ENCODE measurements at places on chromosomes 4 and X.

DNA sequence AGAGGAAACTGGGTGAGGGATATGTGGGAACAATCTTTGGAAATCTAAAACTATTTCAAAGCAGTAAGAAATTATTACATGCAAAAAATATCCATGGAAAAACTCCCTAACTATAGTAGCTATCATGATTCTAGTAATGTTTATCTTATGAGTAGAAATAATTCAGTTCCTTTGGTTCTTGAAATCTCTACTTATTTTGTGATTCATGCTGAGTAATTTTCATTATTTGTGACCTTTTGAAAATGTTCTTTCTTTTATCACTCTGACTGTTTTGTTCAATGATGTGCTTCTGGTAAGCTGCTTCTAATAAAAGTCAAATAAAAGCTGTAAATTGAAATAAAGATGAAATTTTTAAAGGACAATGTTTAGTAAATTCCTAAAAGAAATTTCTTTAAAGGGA, 40.4 kb upstream of the MAGEB10 start:
- DNase-seq, result no peak

DNA sequence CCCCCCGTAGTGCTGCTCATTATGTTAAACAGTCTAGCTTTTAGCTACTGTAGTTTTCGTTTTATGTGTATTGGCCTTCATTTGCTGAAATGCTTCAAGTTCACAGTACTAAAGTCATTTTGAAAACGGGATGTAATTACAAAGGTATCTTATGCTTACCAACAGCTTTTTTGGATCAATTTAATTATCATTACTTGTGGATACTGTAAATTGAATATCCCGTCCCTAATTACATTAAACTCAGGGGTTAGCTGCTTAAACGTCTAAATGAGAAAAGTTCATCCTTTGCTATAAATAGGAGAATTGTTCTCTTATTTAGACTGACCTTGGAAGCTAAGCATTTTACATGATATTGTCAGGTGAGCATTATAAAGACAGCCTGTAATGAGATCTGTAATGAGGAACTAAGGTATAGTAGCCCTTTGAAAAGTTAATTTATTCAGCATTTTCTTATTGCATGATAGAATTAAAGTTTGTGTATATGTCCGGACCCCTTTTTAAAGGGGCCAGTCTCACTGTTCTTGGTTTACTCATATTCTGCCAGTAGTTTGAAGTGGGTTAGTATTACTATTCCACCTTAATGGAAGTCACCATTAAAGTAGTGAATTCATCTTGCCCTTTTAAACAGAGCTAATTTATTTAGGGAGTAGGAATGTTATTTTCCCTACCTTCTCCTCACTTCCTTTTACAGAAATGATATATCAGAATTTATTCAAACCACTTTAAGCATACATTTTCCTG, 252.6 kb downstream of the TENM3 start:
- no peak for DNase-seq

- DNase-seq, result no peak
These were observed 662.0 kb upstream of the FRG1 start for GRCh38 chr4:189278597-189279165.

DNA sequence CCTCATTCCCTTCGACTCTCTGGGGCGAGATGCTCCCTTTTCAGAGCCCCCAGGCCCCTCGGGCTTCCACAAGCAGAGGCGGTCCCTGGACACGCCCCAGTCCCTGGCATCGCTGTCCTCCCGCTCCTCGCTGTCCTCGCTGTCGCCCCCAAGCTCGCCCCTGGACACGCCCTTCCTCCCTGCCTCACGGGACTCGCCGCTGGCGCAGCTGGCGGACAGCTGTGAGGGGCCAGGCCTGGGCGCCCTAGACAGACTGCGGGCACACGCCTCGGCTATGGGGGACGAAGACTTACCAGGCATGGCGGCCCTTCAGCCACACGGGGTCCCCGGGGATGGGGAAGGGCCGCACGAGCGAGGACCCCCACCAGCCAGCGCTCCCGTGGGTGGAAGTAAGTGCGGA, 39.5 kb upstream of the CLCN4 start:
- no peak for DNase-seq

DNA sequence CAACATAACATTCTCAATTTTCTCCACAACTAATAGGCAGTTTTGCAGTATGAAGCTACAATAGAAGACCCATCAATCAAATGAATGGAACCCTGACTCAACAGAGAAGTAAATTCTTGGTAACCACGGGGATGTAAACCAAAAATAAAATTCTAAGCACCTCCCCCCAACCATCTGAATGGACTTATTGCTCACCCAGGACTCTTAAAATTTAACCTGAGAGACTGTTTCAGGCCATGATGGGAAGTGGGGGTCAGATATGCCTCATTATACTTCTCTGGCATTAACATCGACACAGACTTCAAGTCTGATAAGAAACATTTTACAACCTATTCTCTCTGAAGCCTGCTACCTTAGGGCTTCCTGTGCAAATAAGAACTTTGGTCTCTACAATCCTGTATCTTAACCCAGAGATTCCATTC, 620.9 kb downstream of the TLL1 start:
- no peak for DNase-seq

- no peak for DNase-seq
These were observed 365.1 kb downstream of the AFF2 start for GRCh38 chrX:148865277-148866210.

DNA sequence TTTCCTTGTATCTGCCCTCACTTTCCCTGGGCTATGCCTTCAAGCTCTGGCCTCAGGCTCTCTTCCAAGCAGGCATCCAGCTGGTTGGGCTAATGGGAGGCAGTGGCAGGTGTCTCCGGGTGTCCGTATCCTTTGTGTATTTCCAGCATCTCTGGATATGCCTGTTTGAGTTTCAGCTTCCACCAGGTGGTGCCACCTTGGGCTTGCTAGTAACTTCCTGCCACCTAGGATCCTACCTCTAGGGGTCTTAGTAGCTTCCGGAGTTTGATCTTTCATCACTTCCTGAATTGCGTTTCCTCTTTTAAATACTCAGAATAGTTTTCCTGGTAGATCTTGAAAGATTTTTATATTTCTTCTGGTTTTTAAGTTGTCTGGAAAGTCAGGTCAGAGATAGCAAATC, 23.2 kb upstream of the ANOS1 start:
- DNase-seq, result no peak

GRCh38 chrX:110145311-110145710, 142.4 kb downstream of the TMEM164 start:
- DNase-seq, result no peak

DNA sequence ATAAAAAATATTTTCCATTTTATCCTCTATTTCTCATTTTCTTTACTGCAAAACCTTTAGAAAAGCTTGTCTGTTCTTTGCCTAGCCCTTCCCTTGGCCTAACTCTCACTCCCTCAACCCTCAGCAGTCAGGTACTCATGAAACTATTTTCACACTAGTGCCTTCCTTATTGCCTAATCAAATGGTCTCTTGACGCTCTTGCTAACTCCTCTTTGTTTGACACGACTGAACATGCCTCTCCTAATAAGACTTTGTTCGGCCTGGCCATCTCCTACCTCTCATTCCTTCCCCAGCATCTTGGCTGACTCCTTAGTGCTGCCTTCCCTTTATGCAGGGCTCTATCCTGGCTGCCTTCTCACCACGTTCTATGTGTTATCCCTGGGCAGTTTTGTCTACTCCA, 11.1 kb upstream of the LRAT start:
- no peak for DNase-seq

DNA sequence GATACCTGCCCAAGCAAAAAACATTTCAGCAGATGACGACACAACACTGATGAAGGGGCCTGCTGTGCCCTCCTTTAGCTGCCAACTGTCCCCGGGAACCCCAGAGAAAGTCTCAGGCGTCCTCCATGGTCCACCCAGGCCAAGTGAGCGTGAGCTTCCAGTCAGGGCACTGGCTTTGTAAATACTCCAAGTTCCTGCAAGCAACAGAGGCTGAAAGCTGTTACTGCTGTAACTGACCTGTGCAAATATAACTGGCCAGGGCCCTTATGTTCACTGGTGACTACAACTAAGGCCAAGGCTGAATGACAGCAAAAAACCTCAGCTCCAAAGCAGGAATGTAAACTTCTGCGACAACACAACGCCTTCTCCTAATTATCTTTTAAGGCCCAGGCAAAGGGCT, 8.2 kb downstream of the WDR1 start:
- DNase-seq, result no peak

DNA sequence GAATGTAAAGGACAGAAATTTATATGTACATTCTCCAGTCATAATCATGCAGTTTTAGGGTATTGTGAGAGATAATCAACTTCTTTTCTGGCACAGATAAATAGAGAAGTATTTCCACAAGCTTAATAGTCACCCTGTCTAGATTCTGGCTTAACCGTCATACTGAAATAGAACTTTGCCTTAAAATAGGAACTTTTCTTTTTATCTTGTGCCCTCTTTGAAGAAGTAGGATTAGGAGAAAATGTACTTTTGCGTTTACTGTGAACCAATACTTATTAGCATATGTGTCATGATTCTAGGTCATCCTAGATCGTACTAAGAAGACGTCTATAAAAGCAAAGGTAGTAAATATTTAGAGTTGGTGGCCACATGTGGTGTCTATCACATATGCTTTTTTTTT, 95.4 kb downstream of the NFKB1 start:
- DNase-seq, result no peak

DNA sequence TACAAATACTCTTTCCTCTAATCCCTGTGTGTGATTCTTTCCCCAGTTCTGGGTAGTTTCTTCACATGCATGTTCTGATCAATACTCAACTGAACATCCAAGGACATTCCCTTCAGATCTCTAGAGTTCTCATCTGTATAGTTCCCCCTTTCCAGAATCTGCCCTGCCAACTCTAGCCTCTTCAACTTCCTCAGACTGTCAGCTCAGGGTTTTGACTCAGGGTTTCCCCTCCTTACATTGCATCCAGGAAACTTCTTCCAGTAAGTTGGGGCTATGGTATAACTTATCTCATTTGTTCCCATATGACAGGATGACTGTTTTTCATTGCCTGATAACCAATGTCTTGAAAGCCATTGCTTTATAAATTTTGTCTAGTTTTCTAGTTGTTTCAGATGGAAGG, 14.2 kb upstream of the ANKRD17 start:
- DNase-seq, result no peak

DNA sequence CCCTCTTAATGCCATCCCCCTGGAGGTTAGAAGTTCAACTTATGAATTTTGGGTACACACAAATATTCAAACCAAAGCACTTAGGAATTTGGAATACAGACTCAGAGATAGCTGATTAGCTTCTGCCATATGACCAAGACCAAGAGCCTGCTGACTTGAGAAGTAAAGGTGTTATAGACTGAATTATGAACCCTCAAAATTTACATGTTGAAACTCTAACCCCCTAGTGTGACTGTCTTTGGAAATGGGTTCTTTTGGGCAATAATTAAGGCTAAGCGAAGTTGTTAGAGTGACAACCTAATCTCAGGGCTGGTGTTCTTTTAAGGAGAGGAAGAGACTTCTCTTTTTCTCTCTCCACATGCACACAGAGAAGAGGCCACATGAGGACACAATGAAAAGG, 151.2 kb downstream of the COX18 start:
- no peak for DNase-seq

- DNase-seq, result no peak
These were observed 1063.8 kb upstream of the INTU start for GRCh38 chr4:126568652-126569570.

DNA sequence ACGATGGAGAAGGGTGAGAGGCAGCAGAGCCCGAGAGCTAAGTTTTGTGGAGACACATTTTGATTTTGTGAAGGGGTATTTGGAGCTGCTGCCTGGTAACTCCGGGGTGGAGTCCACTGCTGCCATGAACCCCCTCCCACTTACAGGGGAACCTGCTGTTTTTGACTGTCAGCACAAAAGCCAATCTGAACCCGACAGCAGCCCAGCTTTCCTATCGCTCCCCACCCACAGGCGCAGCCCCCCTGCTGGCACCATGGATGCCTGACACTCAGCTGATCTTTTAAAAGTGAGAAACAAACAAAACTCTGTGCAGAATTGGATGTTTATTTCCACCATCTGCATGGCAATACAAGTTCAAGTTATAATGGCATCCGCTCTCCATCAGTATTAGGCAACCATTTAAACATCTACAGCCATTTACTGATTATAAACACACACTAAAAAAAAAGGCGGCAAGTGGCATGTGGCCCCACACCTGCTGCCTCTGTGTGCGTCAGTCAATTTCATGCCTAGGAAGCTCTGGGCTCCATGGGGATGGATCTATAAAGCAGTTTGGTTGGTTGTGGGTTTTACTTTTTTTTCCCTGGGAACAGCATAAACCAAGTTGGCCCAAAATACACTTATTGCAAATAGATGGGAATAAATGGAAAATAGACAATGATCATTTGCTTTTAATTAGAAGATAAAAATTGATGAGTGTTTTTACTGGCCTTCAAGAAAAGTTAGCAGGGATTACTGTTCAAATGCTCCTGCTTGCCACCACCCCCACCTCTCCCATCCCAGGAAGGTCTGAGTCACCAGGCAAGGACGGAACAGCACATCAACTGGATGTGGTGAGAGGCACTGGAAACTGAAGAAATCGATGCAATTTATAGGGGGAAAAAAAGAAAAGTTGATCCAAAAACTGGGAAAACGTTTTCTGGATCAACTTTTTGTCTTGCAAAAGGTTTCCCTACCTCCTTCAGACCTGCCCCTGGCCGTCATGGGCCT, 46.0 kb downstream of the SEPSECS start:
- no peak for DNase-seq

GRCh38 chr4:85761803-85762528, 287.0 kb downstream of the ARHGAP24 start:
- no peak for DNase-seq

DNA sequence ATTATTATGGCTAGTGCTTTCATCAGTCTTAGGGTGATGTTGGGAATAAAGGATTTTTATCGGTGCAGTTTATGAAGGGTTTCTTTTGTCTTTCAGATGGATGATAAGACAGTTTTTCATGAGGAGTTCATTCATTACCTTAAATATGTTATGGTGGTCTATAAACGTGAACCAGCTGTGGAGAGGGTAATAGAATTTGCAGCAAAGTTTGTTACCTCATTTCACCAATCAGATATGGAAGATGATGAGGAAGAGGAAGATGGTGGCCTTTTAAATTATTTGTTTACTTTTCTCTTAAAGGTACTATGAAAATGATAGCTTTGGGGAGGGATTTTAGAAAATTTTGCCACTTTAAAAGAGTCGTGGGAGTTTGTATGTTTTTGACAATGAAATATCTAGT, 1.3 kb downstream of the NCAPG start:
- DNase-seq, result no peak

GRCh38 chr4:174213731-174214100, 69.8 kb downstream of the FBXO8 start:
- DNase-seq, result no peak

DNA sequence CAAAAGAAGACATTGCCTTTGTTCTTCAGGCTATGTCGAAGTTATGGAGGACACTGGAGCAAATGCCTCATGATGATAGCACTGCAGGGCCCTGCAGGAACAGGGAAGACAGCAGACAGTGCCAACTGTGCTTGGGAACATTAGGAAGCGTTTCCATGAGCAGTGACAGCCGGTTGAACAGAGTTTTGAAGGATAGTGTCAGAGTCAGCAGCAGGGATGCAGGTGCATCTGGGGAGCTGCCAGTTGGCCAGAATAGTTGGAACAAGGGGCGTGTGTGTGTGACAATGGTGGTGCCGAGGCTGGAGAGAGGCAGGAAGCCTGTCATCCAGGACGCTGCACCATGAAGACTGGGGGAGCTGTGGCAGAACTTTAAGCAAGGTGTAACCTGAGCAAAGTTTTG, 88.6 kb downstream of the SHROOM3 start:
- no peak for DNase-seq

- no peak for DNase-seq
These were observed 165.1 kb upstream of the POF1B start for GRCh38 chrX:85544609-85545008.

All from CD8-positive, alpha-beta T cell (primary cell).